ENCODE measurements at places on chromosomes 13 and 19.

- no peak for DNase-seq
Measured at GRCh38 chr19:30448386-30449077, 76.3 kb downstream of the ZNF536 start.

GRCh38 chr13:109869312-109870237 lies 83.2 kb upstream of the IRS2 start:
- peak; percentile 77 for DNase-seq

DNA sequence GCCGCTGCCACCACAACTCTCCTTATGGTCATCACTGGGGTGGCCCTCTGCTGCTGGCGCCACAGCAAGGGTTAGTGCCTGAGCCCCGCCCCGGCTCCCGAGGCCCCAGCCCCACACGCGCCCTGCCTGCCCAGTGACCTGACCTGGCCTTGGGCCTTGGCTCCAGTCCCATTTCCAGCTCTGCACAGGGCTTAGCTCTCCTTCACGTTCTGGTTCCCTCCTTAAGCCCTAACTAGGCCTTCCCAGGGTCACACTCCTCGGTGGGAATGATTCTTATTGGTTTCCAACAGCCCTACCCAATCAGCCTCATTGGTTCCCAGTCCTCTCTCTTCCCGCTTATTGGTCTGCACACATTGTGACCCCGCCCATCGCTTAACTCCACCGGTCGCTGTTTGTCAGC lies 5.8 kb downstream of the KIRREL2 start:
- no peak for DNase-seq

DNA sequence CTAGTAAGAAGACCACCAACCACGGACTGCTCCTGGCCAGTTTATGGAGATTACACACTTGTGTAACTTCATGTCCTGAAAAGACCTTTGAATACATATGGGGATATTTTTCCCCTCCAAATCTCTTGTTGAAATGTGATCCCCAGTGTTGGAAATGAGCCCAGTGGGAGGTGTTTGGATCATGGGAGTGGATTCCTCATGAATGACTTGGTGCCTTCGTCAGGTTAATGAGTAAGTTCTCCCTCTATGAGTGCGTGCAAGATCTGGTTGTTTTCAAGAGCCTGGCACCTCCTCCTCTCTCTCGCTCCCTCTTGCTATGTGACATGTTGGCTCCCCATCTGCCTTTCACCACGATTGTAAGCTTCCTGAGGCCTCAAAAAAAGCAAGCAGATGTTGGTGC lies 769.0 kb upstream of the SLITRK1 start:
- no peak for DNase-seq

GRCh38 chr13:34128661-34129060 lies 310.7 kb downstream of the RFC3 start:
- no peak for DNase-seq

GRCh38 chr13:76864259-76864658 lies 21.9 kb downstream of the KCTD12 start:
- DNase-seq: no peak

DNA sequence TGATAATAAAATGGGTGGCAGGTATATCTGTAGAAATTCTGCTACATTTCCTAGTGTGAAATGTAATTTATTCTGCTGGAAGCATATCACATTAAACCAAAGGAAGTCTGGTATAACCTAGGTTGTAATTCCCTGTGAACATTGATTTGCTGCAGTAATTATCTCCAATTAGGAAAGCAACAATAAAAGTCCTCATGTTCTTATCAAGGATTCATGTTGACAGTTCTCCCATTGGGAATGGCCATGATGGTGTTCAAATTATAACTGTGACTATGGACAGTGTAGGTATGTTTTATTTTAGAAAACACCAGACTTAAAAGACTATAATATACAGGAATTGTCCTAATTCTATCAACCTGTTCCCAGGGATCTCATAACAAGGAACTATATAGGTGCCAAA lies 513.5 kb upstream of the MIR17HG start:
- no peak for DNase-seq

GRCh38 chr19:2604747-2605329 lies 97.7 kb downstream of the GNG7 start:
- no peak for DNase-seq

GRCh38 chr13:47409778-47410177 lies 512.9 kb upstream of the HTR2A start:
- DNase-seq: no peak

GRCh38 chr13:42997381-42997780 lies 5.3 kb upstream of the EPSTI1 start:
- DNase-seq: no peak

DNA sequence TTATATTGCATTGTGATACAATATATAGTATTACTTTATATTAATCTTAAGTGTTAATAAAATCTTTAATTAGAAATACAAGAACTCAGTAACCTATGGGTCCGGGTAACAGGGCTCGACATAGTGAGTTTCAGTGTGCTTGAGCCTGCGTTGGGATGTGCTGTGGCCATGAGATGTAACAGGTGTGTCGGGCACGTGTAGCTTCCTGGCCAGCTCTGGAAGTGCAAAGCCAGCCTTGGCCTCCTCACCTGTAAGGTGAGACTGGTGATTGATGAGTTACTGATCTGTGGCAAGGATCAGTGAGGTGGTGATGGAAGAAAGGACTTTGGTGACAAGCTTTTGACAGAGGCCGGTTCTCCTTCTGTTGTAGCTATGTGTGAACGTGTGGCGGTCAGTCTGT lies 19.2 kb downstream of the ATP4B start:
- peak; percentile 17 for DNase-seq

DNA sequence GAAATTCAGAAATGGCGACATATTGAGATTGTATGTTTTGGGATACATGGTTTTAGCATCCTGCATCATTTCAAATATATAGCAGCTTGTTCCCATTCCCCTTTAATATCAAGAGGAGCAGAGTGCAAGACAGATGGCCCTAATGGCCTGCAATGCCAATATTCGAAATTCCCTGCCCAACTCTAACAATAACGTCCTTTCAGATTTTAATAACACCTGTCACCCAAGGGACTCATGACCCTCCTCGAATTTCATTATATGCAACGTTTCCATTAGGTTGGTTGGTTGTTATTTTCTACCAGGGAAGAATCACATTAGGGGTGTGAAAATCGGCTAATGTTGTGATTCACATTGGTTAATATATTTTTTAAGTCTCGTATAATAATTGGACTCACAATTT lies 170.0 kb downstream of the TNFSF13B start:
- no peak for DNase-seq

DNA sequence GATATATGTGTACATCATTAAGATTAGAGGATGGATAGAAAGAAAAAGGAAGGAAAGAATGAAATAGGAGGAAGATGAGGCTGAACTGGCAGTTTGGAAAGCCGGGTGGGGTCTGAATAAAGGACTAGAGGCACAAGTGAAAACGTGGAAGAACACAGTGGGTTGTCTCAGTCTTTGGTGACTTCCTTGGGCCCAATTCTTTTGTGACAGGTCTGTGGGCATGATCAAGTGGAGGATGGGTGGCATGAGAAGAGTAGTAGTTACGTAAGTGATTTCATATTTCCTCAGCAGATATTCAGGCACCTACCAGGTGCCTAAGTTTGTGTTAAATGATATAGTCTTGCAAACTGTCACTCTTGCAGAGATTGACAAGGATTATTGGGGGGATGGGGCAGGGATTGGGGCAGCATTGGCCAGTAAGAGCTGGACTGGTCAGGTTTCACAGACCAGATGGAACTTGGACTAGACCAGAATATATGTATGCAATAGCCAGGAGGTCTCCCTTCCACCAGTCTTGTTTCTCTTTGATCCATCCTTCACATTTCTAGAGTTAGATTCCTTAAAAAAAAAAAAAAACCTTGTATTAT lies 2.7 kb downstream of the TPP2 start:
- DNase-seq: no peak
